A549 treated with Mapracorat at 1 μM for 4 hours (cell line): ENCODE measurements at places on chromosomes 6 and 20. TPM values are rescaled to one million over a fixed set of nuclear protein-coding genes. Genes with fewer than 3 reads are reported as not detected.

C6orf58 gene
- total RNA-seq, result not detected in 5 replicates

PRICKLE4 gene
- 0.47 to 0.91 TPM (median 0.66 TPM) in 5 replicates for total RNA-seq

SLC17A9 gene
- 0.06 to 0.18 TPM (median 0.09 TPM) in 3 of 5 replicates, not detected in the others for total RNA-seq

RCAN2 gene
- not detected in 5 replicates for total RNA-seq

SLC18B1 gene
- total RNA-seq, result 4.5 to 5.1 TPM (median 5.0 TPM) in 5 replicates

GLP1R gene
- not detected in 5 replicates for total RNA-seq

TREML2 gene
- total RNA-seq, result not detected in 5 replicates

TRDN gene
- not detected in 5 replicates for total RNA-seq

FAM184A gene
- 0.10 TPM in 1 of 5 replicates, not detected in the others for total RNA-seq

COL9A1 gene
- total RNA-seq, result not detected in 5 replicates

CLPSL2 gene
- total RNA-seq, result 0.79 to 1.4 TPM (median 0.94 TPM) in 4 of 5 replicates, not detected in the other

FBXO30 gene
- 4.1 to 5.0 TPM (median 4.8 TPM) in 5 replicates for total RNA-seq

MLIP gene
- total RNA-seq, result not detected in 5 replicates

NHLRC1 gene
- 1.3 to 2.0 TPM (median 1.6 TPM) in 5 replicates for total RNA-seq

MEI4 gene
- not detected in 5 replicates for total RNA-seq

BHLHE23 gene
- not detected in 5 replicates for total RNA-seq

STMND1 gene
- not detected in 5 replicates for total RNA-seq

TFAP2A gene
- 9.6 to 11.4 TPM (median 10.8 TPM) in 5 replicates for total RNA-seq

ADAM33 gene
- 0.05 to 0.09 TPM (median 0.08 TPM) in 4 of 5 replicates, not detected in the other for total RNA-seq

TSPO2 gene
- total RNA-seq, result not detected in 5 replicates

LY6G6D gene
- total RNA-seq, result not detected in 5 replicates

SLA2 gene
- total RNA-seq, result 0.05 to 0.12 TPM (median 0.08 TPM) in 5 replicates

GSTA1 gene
- total RNA-seq, result not detected in 5 replicates

SLC22A23 gene
- total RNA-seq, result 6.7 to 10.0 TPM (median 9.1 TPM) in 5 replicates

C6orf118 gene
- 0.14 to 0.20 TPM (median 0.18 TPM) in 4 of 5 replicates, not detected in the other for total RNA-seq

BCAS1 gene
- total RNA-seq, result 0.39 to 0.65 TPM (median 0.43 TPM) in 5 replicates

ARMH2 gene
- total RNA-seq, result not detected in 5 replicates

TOX2 gene
- total RNA-seq, result 10.7 to 14.4 TPM (median 12.8 TPM) in 5 replicates

PBOV1 gene
- total RNA-seq, result not detected in 5 replicates

ADGRB3 gene
- not detected in 5 replicates for total RNA-seq

SYCP2L gene
- 1.7 to 2.9 TPM (median 2.5 TPM) in 5 replicates for total RNA-seq

PAX1 gene
- total RNA-seq, result 0.06 TPM in 1 of 5 replicates, not detected in the others

SLC2A10 gene
- total RNA-seq, result not detected in 5 replicates

HLA-DQA1 gene
- total RNA-seq, result not detected in 5 replicates

DNAH8 gene
- total RNA-seq, result not detected in 5 replicates

CFB gene
- 1.9 to 2.3 TPM (median 2.0 TPM) in 5 replicates for total RNA-seq

SS18L1 gene
- total RNA-seq, result 6.1 to 10.7 TPM (median 9.4 TPM) in 5 replicates

CST2 gene
- total RNA-seq, result 0.27 to 0.85 TPM (median 0.43 TPM) in 5 replicates

FAXC gene
- total RNA-seq, result 5.9 to 8.9 TPM (median 6.6 TPM) in 5 replicates

EFCAB8 gene
- total RNA-seq, result not detected in 5 replicates

DYNLT2 gene
- total RNA-seq, result 0.44 to 0.81 TPM (median 0.53 TPM) in 5 replicates

MEP1A gene
- total RNA-seq, result not detected in 5 replicates

MRPS18B gene
- total RNA-seq, result 68.8 to 112 TPM (median 72.9 TPM) in 5 replicates

SNAI1 gene
- 8.0 to 12.1 TPM (median 11.7 TPM) in 5 replicates for total RNA-seq

CASS4 gene
- total RNA-seq, result 0.05 to 0.06 TPM in 2 of 5 replicates, not detected in the others

C20orf141 gene
- total RNA-seq, result 0.39 to 0.49 TPM in 2 of 5 replicates, not detected in the others

NFATC2 gene
- total RNA-seq, result 7.5 to 10.4 TPM (median 8.6 TPM) in 5 replicates

C20orf202 gene
- 0.22 TPM in 1 of 5 replicates, not detected in the others for total RNA-seq

OVOL2 gene
- total RNA-seq, result 0.25 to 0.33 TPM (median 0.26 TPM) in 3 of 5 replicates, not detected in the others

BIRC7 gene
- 2.2 to 3.6 TPM (median 3.0 TPM) in 5 replicates for total RNA-seq

RAB5IF gene
- total RNA-seq, result 196 to 289 TPM (median 260 TPM) in 5 replicates
